NCI-H82 (cell line): ENCODE measurements at places on chromosomes 6 and 20.

DNA sequence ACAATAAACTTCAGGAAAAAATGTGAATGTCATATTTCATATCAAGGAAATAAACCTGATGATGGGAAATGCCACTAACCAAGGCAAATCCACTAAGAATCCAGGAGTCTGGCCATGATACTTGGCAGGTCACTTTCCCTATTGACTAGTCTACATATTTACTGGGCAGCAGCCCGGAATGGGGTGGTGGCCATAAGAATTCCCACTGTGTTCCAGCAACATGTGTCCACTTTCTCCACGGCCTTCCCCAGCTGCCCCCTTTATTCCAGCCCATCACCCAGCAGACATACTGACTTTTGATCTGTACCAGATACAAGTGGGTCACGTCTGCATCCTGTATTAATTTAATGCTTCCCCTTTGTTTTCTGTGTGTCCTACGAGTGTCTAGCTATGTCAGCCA lies 234.5 kb upstream of the PRDM1 start:
- no peak for DNase-seq

DNA sequence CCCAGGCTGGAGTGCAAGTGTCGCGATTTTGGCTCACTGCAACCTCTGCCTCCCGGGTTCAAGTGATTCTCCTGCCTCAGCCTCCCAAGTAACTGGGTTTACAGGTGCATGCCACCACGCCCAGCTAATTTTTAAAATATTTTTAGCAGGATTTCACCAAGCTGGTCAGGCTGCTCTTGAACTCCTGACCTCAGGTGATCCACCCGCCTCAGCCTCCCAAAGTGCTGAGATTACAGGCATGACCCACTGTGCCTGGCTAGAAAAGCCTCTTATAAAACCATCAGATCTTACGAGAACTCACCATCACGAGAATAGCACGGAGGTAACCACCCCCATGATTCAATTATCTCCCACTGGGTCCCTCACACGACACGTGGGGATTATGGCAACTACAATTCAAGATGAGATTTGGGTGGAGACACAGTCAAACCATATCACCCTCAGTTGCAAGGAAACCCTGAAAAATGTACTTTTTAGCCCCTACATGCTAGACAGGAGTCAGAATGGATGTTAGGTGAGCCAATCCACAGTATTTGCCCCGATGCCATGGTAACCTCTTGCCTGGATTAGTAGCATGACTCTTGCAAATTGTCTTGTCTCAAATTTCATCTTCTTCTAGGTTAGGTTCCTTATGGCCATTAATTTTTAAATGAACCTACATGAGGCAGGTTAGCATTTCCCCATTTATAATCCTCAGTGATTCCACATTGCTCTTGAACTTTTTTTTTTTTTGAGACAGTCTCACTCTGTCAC lies 17.1 kb upstream of the SASH1 start:
- peak; percentile 18 for DNase-seq

DNA sequence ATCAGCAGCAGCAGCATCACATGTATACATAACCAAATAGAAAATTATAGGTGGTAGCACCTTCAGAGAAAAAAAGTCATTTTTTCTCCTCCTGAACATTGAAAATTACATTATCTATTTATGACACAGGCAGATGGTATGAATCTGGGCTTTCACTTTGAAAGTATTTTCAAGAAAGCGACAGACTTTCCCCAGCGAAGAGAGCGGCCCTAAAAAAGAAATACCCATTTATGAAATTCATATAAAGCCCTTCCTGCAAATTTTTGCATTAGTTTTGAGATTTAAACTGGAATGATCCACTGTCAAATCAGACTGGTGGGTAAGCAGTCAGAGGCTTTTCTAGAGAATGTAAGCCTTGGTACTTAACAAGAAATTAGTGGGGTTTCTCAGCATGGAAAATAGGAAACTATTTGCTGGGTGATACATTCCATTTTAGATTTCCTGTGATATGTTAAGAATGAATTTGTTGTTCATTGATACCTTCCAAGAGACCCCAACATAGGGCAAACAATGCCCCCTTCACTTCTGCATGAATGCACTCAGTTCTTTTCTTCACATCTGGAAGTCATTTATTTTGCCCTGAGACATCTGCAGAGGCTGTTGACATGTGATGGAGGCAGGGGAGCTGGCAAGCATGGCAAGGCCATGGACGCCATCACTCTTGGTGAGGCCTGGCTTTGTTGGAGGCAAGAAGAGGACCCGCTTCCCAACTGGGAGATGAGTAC lies 147.0 kb downstream of the LINC00237 start:
- DNase-seq, result no peak

DNA sequence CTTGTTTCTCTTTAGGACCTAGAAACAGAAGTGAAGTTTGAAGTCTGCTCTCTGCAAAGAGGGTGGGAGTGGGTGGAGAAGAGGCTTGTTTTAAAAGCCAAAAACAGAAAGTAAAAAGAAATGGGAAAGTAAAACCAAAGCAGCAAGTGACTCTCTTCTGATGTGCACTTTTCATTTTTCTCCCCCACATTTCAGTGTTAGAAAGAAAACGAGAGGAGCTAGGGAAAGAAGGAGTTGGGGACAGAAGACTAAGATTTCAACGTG lies 1.3 kb downstream of the C6orf141 start:
- DNase-seq, result no peak

GRCh38 chr6:23137611-23138010 lies 568.2 kb downstream of the HDGFL1 start:
- DNase-seq, result no peak

GRCh38 chr20:31831211-31831610 lies 12.1 kb downstream of the MYLK2 start:
- no peak for DNase-seq

- no peak for DNase-seq
Measured at GRCh38 chr6:163738725-163739407, 324.3 kb downstream of the QKI start.
